ENCODE measurements at places on chromosomes 12 and 14. TPM values are rescaled to one million over a fixed set of nuclear protein-coding genes. Genes with fewer than 3 reads are reported as not detected.

DNA sequence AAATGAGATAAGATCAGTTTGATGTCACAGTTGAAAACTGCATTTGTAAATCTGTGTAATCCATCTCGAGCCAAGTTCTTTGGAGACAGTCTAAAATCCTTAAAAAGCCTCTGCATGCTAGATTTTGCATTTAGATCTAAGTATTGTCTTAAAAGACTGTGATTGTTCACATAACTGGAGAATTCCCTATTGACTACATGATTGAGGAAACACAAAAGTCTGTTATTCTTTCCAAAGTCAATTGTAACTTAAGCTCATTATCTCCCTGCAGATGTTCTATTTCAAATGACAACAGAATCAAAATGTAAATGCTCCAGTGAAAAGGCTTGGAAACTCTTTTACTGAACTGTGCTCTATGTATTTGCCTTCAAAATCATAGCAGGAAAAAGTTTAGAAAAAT is 77.8 kb downstream of the MYF5 start:
- DNase-seq, result no peak

DNA sequence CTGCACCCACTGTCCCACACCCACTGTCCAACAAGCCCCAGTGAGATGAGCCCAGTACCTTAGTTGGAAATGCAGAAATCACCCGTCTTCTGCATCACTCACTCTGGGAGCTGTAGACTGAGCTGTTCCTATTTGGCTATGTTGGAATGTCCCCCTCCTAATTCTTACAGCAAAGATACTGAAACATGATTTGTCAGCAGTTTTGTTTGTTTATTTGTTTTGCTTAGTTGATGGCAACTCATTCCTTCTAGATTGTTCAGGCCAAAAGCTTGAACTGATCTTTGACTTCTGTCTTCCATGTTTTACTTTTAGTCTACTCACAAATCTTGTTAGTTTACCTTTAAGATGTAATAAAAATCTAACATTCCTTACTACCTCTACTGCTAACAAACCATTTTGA is 233.6 kb upstream of the MIS18BP1 start:
- no peak for DNase-seq

GRCh38 chr12:122097927-122098756 is 19.6 kb downstream of the MLXIP start:
- no peak for DNase-seq

DNA sequence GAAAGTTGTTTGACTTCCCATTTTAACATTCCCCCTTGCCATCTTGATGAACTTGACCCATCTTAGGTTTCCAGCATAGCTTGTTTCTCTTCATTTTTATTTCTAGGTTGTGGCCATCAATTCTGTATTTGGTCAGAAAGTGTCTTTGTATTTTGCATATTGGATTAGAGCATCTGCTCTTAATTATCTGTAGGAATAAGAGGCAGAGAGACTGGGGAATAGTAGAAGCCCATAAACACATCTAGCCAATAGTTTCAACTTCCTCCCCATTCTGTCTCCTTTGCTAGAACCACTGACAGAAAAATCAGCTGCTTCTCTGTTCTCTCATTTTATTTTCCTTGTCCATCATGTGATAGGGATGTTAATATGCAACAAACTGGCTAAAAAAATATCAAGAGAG is 8.2 kb downstream of the SOCS2 start:
- DNase-seq, result no peak

- peak; percentile 73 for DNase-seq
Measured at GRCh38 chr12:22543246-22544037, 900 bp downstream of the C2CD5 start.

DNA sequence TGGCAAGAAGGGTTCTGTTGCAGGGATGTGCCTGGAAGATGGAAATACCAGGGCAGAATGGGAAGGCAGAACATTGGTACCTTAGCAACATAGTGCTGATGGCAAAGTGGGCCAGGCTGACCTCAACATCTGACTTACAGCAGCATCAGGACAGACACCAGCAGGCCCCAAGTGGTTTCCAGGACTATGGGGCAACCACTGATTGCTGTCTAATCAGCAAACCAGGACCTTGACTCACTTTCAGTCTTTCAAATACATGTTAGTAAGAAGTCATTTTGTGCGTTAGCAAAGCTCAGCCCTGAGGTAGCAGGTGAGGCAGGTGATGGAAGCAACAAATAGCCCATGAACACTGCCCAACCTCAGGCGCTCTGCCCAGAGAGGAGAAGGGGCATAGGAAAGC is 4.7 kb upstream of the SPTSSA start:
- no peak for DNase-seq

GRCh38 chr14:56797569-56798446 is 12.5 kb downstream of the OTX2 start:
- DNase-seq, result no peak

IL26 gene
- not detected for total RNA-seq

SMARCD1 gene
- total RNA-seq, result 35.2 TPM

ASCL1 gene
- total RNA-seq, result not detected
